ENCODE measurements at places on chromosomes 2 and 18.

- DNase-seq: no peak
Measured at GRCh38 chr2:10762651-10763460, 41.4 kb downstream of the ATP6V1C2 start.

GRCh38 chr2:112622528-112622849 is 23.2 kb upstream of the SLC20A1 start:
- DNase-seq: peak; percentile 86

DNA sequence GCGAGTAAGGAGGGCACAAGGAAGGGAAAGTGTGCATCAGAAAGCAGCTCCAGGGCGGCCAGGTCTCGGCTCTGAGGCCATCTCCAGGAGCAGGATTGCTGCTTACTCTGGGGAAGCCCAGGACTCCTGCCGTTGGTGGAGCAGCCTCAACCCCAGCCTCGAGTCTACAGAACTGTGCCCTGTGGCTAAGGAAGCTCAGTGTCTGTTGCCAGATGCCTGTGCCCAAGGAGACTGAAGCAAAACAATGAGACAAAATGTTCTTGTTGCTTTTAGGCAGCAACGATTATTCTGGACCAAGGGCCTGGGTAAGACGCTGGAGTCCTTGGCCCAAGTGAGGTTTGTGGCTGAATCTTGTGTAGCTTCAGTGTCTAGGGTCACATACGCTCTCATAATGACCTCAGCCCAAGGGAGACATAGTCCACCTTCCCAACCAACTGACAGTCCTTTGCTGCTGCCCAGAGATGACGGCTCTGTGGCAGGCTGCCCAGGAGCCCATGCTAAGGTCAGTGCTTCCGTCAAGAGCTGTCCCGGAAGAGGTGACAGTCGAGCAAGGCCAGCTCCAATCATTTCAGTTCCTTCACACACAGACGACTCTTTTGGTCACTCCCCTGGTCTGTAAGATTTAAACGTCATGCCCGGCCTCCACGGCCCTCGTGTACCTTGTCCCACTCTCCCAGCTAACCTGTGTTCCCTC is 223.8 kb downstream of the TTC32 start:
- DNase-seq: no peak

DNA sequence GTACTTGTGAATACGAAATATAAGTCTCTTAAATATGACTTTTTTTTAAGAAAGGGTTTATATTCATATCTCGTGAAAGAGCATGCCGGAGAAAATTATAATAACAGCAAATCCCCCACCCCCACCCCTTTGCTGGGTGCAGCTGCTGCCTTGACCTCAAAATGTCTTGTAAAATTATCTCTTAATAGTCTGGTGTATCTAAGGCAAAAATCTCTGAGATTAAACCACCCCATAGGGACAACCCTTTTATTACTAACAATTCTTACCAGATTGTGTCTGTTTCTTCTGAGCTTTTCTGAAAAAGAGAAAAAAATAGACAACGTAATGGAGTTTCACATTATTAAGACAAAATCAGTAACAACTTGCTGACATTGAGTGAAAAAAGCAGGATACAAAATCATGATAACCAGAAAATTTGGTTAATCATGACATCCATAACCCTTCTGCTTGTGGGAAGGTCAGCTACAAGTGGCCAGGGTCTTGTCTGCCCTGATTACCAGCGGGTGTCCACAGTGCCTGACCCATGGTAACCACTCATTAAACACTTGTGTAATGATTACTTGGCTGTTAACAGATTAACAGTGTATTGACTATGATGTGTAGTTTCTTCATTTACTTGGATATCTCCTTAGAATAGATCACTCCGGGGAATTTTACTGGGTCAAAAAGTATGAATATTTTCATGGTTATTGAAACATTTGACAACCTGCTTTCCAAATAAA is 1.5 kb downstream of the STRADB start:
- no peak for DNase-seq

GRCh38 chr18:73545472-73545871 is 602.2 kb downstream of the FBXO15 start:
- peak; percentile 13 for DNase-seq

GRCh38 chr18:48949050-48949605 is 1.6 kb downstream of the SMAD7 start:
- DNase-seq: peak; percentile 64

DNA sequence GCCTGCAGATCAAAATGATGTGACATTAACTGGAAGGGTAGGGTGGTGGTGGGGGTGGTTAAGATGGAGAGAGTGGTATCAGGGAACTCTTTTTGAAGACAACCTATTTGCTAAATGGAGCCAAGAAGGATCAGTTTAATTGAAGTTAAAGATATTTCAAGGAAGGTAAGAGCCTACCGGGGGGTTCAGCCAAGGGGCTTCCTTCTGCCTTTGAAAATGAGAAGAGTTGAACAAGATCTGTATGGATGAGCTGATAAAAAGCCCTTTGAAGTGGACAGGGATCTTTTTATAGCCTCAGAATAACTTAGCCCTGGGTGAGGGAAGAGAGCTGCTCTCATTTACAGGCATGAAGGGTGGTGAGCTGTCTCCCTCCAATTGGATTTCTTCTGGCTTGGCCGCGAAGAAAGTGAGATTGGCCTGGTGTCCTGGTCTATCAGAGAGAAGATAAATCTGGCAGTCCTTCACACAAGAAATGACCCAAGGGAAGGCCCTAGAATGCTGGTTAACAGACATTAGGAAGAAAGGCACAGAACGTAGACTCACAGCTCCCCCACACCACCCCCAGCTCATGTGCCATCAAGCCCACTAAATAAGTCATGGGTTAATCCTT is 439.8 kb downstream of the TNS1 start:
- DNase-seq: no peak

GRCh38 chr18:23281626-23282436 is 146.5 kb downstream of the CABLES1 start:
- DNase-seq: peak; percentile 52

DNA sequence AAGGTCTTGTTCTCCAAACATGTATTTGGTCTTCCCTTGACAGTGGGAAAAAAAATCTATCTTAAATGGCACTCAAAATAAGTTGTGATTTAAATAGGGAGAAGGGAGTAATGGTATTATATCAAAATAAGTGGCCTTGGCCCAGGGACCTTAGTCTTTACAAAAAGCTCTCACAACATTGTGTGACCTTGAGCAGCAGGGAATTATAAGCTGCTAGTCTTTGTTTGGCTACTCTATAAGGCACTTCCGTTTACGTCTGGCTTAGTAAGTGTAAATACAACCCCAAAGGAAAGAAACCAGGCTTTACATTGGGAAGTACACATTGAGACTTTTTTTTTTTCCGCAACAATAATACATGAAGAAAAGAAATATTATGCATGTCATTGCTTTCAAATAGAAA is 734.0 kb upstream of the LINC00305 start:
- no peak for DNase-seq

DNA sequence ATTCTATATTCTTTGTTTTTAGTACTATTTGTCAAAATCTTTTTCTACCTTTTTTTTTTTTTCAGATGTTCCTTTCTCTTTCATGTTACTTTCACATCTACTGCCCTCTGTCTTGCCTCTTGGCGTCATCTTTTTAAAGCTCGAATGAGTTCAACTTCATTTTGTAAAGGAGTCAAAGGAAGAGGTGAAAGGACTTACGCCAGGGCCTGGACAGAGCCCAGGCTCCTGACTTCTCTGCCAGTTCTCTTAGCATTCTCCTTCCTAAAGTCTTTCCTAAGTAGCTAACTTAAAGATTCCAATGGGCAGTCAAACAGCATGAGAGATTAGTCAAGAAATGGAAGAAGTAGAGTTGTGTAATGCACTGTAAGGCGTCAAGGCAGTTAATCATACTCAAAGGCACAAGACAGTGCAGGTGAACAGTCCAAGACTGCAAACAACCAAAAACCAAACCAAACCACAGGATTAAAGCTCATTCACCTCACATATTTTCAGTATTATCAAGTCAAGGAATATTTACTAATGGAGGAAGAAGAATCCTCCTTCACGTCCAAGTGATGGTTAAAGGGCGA is 301.7 kb downstream of the TCF4 start:
- no peak for DNase-seq

GRCh38 chr2:156429211-156429610 is 7.0 kb upstream of the GPD2 start:
- no peak for DNase-seq

DNA sequence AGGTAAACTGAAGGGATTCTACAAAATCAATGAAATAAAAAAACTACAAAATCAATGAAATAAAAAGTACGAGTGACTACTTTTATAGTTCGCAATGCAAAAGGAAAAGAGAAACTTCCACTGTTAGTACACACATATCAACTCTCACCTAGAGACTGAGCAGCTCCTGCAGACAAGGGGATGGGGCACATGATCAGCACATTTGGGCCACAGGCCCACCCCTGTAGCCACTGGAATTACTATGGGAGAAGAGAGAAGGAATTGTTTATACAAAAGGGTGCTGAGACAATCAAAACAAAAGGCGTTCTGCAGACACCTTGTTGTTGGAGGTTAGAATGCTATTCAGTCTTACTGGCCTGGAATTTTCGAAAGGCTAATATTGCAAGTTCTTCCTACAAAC is 34.7 kb upstream of the CD226 start:
- no peak for DNase-seq

GRCh38 chr2:12270876-12271588 is 445.7 kb upstream of the TRIB2 start:
- DNase-seq: no peak

- no peak for DNase-seq
Measured at GRCh38 chr18:32174719-32175118, 15.1 kb upstream of the MEP1B start.

GRCh38 chr2:191276792-191277465 is 31.7 kb downstream of the MYO1B start:
- no peak for DNase-seq

- no peak for DNase-seq
Measured at GRCh38 chr2:225233234-225233633, 166.3 kb upstream of the NYAP2 start.

DNA sequence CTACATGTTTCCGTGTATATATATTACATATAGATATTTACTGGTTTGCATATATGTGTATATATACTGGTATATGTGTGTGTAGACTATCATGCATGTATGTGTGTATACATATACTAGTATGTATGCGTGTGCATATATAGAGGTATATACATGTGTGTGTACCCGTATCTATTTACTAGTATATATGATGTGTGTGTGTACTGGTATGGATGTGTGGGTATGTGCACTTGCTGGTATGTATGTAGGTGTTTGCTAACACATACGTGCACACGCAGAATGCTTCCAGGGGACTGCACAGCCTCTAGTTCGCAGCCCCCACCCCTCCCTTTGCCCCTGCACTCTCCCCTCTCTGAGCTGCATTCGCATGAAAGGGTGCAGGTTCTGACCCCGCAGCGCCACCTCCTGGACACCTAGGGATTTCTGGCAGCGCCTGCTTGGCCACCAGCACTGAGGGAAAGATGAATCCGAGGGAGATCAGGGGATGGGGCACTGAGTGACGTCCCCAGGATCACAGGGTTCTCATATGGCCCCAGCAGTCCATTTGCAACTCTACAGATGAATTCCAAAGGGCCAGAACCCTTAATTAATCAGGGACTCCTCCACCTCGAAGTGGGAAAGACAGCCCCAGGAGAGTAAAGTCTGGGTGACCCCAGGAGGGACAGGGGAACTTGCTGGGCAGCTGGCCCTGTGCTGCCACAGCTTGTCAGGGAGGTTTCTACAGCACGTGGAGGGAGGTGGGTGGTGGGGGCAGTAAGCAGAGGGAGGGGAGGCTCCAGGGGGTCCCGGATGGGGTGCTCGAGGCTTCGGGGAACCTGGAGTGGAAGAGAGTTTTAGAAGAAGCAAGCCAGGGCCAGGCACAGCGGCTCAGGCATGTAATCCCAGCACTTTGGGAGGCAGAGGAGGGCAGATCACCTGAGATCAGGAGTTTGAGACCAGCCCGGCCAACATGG is 66.8 kb upstream of the ASAP2 start:
- peak; percentile 62 for DNase-seq

DNA sequence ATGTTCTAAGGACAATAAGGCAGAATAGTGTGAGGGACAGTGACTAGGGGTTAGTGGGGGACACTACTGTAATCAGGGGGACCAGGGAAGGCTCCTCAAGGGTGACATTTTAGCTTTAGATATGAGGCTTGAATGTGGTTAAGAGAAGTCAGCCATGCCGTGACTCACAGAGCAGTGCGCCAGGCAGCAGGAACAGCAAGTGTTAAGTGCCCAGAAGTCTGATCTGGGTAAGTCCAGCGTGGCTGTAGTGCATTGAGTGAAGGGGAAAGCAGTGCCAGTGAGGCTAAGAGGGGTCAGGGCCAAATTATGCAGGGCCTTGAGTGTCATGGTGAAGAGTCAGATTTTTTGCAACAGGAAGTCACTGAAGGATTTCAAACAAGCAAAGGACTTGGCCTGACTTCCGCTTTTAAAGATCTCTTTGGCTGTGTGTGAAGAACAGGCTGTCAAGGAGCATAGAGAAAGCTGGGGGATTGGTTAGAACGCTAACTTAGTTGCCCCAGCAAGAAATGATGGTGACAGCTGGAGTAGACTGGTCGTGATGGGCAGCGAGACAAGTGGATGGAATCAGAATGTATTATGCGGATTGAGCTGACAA is 151.5 kb downstream of the MSH2 start:
- no peak for DNase-seq

DNA sequence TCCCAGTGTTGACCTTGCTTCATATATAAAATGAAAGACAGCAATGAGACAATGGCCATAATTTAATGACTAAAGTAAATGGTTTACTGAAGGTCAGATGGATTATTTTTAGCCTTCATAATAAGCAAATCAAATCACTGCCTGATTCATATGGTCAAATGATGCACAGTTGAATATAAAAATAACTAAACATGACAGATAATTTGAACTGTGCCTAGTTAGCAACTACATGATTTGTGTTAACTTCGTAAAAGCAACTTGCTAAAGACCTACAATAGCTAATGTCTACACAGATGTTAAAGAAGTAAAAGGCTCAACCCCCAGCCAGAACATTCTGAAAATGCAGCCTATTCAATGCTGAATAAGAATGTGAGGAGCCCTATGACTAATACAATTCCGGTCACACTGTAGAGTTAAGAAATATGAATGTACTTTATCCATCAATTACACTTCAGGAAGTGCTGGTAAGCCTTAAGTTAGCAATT is 590.8 kb upstream of the CDH2 start:
- DNase-seq: peak; percentile 72

- DNase-seq: no peak
Measured at GRCh38 chr2:176133389-176133788, 3.9 kb downstream of the HOXD8 start.
